ENCODE measurements at places on chromosomes 1 and 21. TPM values are rescaled to one million over a fixed set of nuclear protein-coding genes. Genes with fewer than 3 reads are reported as not detected.

The ZNF672 gene
- 29.6 TPM for polyA plus RNA-seq

DNA sequence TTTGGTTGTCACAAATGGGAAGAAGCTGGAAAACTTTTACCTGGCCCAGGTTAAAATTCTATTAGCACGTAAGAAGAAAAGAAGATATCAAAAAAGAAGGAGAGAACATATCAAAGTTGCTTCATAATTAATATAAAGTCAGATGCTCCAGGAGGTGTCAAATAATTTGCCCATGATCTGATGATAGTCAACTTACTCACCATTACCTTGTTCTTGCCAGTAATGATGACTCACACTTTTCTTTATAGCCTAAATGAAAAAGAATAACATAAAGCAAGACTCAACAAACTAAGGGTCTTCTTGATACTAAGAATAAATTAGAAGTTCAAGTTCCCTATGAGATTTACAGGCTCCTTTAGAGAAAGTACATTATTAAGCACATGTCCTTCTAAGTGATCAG is 580.4 kb downstream of the TTLL7 start:
- DNase-seq, result no peak

The MAP1LC3C gene
- not detected for polyA plus RNA-seq

- DNase-seq, result no peak
Measured at GRCh38 chr1:3535732-3536131, 75.6 kb downstream of the MEGF6 start.

The DIO1 gene
- not detected for polyA plus RNA-seq

- no peak for DNase-seq
Measured at GRCh38 chr21:44272284-44272858, 10.7 kb upstream of the DNMT3L start.

DNA sequence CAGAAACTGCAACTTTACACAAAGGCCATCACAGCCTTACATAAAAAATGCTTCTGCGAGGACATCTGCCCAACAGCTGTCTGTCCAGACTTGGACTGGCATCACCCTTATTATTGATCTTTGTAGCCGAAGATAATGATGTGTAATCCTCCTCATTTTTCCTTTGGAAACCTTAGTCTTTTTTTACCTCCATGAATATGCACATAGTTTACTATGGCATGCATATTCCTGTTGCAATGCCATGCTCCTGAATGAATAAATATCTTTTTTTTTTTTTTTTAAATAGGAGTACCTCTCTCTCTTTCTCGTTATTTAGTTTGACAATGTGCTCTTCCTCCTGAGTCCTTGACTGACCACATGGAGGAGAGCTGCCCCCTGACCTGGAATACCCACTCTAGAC is 409.6 kb upstream of the USP24 start:
- DNase-seq, result no peak

The ILDR2 gene
- not detected for polyA plus RNA-seq

The PTPRC gene
- 1,381 TPM for polyA plus RNA-seq

DNA sequence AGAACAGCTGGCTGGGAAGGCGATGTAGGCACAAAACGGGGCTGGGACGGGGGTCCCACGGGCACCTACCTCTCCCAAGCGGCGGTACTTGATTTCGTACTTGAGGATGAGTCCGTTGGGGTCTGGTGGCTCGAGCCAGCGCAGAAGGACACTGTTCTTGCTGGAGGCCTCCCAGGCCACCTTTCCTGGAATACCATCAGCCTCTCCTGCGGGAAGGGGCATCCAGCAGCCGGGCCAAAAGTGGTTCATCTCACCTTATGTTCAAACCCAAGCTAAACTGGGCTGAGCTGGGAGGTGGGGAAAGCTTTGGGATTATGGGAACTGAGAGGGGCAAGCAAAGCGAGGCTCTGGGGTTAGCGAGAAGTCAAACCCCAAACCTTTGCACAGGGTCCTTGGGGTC is 14.3 kb downstream of the INSRR start:
- no peak for DNase-seq

The FCN3 gene
- not detected for polyA plus RNA-seq

The CYP4B1 gene
- not detected for polyA plus RNA-seq

GRCh38 chr1:201213926-201214325 is 23.3 kb downstream of the IGFN1 start:
- DNase-seq, result no peak

The ZMYM1 gene
- 10.7 TPM for polyA plus RNA-seq

The IFI44 gene
- 29.8 TPM for polyA plus RNA-seq

The TRABD2B gene
- not detected for polyA plus RNA-seq

The CACNA1E gene
- not detected for polyA plus RNA-seq

DNA sequence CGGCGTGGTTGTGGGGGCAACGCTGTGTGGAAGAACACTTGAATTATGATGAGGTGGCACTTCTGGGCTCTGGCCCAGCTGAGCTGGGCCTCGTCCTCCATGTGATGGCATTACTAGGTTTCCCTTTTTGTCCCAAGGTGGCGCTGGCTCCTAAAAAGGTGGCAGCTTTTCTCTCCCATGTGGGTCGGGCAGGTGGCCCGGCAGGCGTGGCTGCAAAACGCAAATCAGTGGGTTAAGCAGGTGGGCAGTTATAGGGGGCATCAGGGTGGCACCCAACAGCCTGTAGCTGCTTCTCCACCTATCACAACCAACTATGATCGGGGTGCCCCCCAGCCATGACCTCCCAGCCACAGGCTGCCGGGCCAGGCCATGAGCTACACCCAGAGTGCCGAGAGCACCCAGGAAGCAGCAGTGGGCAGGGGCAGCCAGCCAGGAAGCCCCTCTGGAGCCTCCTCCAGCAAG is 59.6 kb downstream of the KCNAB2 start:
- DNase-seq, result no peak

The HORMAD1 gene
- polyA plus RNA-seq, result not detected

The C1orf226 gene
- not detected for polyA plus RNA-seq

The RIMS3 gene
- polyA plus RNA-seq, result 5.4 TPM

DNA sequence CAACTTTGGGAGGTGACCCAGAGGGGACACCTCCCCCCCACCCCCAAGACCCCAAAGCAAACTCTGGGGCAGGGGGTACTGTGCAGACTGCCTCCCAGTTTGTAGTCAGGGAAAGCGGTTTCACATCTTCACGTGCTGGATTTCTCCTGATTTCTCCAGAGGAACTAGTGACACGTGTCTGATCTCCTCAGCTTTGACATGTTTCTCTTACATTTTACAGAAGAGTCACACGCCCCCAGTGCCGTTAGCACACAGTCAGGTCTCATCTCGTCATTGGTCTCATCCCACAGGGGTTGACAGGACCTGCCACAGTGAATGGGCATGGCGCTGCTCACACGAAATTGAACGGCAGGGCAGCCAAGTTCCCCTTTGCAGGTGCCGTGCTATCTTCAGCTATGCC is 11.8 kb downstream of the PDPN start:
- no peak for DNase-seq

GRCh38 chr1:45660336-45660735 is 26.0 kb downstream of the GPBP1L1 start:
- no peak for DNase-seq

- no peak for DNase-seq
Measured at GRCh38 chr1:43473463-43473862, 19.7 kb upstream of the HYI start.

DNA sequence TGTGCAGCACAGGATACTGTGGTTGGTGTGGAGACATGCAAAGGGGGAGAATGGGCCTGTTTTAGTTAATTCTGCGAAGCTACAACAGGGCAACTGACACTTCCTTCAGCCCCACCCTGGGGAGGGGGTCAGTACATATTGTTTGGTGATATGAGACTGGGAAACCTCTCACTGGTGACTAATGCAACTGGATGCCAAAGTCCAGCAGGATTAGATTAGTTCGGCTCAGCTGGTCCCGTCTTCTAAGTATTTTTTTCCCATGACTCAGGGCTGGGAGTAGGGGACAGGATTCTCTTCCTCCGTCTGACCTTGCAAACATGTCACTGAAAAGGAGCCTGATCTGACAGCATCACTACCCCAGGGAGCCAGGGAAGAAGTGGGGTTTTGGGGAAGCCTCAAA is 43.0 kb downstream of the PLXNA2 start:
- no peak for DNase-seq

GRCh38 chr1:25832336-25833037 is 12.7 kb downstream of the MTFR1L start:
- no peak for DNase-seq

DNA sequence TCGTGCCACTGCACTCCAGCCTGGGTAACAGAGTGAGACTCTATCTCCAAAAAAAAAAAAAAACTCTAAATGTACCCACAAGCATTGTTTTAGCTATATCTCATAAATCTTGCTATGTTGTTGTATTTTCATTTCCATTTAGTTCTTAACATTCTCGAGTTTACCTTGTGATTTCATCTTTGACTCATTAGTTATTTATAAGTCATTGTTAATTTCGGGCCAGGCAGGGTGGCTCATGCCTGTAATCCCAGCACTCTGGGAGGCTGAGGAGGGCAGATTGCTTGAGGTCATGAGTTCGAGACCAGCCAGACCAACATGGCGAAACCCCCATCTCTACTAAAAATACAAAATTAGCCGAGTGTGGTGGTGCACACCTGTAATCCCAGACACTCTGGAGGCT is 11.7 kb downstream of the HES2 start:
- DNase-seq, result no peak

DNA sequence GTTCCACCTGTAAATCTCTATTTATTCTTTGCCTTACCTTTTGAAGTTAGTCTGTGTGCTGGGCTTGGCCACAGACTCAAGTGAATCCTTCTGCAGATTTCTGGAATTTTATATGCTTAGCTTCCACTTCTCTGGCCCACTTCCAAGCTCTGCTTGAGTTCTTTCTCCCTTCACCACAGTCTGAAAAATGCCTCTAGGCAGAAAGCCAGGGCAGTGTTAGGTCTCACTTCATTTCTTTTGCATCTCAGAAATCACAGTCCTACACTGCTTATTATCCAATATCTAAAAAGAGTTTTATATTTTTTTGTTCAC is 48.9 kb downstream of the INKA2 start:
- no peak for DNase-seq

DNA sequence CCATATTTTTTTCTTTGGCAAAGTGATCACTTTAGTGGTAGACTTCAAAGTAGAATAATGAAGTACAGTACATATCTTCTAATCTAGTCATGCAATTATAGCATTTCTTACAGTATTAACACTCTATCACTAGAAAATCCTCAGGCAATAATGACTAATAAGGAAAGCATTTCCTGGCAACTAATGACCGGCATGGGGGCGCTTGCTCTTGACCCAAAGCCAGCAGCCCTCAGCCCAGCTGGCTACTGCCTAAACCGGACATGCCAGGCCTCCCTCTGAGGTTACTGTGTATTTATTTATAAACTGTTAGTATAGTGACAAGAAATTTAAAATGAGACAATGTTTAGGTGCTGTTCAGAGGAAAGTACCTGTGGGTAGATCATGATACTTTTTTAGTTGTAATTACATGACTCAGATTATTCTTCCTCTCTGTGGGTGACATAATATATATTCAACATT is 633.8 kb downstream of the PTPRC start:
- DNase-seq, result no peak

The LPGAT1 gene
- 25.4 TPM for polyA plus RNA-seq

All from CD8-positive, alpha-beta memory T cell (primary cell).